ENCODE measurements at places on chromosomes 4 and X. TPM values are rescaled to one million over a fixed set of nuclear protein-coding genes. Genes with fewer than 3 reads are reported as not detected.

- no peak for DNase-seq
Measured at GRCh38 chr4:180999217-180999616, 1244.0 kb upstream of the TENM3 start.

GRCh38 chrX:136321532-136321931 lies 20.8 kb downstream of the ADGRG4 start:
- DNase-seq: no peak

DNA sequence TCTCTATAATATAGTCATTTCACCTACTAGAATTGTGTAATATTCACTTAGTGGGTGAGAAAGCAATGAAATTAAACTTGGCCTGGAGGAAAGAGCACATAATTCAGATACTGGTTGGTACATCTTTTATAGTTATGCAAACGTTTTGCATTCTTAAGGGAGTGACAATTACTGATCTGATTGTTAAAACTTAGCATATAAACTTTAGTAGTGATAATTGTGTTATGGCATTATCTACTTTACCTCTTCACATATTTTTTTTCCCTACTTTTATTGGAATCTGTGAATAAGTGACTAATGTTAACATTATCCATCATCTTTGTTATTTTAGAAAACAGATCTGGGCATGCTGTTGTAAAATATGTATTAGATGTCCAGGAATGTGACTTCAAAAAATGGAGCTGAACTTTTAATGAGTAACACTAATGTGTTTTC lies 217.4 kb upstream of the GIMD1 start:
- no peak for DNase-seq

DNA sequence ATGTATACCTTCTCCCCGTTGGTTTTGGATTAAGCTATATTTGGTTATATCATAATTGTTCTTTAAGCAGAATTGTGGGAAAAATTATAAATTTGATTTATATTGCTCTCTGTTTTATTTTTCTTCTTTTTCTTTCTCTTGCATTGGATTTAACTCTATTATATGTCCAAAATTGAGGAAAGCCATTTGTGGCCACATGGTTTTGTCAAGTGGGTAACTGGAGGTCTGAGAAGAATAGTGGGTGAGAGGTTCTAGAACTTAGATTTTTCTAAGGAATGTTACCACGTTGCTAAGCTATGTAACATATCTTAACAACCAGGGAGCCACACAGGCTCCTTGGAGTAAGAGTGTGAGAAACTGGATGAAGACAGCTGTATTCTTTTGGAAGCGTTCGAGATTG lies at the start of gene C4orf17:
TSS of gene C4orf17 (plus strand) at position 301 of the 400 bp plus-strand sequence. CDS start 2,061 bp downstream, outside the sequence.
- DNase-seq: no peak

DNA sequence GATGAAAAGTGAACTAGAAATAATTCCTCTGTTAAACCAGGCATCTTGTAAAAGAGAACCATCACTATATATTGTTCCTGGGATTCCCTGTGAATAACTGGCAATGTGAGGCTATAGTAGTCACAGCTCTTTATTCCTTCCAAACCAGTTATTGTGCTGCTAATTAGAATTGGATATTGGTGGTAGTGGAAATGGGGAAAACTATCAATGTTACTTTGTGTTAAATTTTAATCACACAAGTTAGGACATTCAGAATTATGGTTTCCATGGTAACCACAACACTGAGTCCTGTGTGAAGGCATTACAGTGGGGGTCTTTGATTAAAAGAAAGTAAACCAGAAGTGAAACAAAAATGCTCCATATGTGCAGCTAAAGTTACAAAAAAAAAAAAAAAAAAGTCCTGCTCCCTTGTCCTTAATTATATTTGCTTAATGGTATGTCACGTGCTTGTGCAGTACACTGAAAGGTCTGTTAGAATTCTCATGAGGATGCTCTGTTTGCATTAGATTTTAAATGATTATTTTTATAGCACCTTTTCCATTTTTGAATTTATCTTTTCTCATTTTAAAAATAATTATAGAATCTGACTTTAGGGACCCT lies 200.4 kb downstream of the ADGRL3 start:
- DNase-seq: no peak

- DNase-seq: no peak
Measured at GRCh38 chr4:114636192-114636935, 37.8 kb downstream of the UGT8 start.

GRCh38 chrX:11210415-11210801 lies 82.8 kb upstream of the AMELX start:
- no peak for DNase-seq

PCDH18 gene
- 69.3 TPM for total RNA-seq

GPRIN3 gene
- total RNA-seq: not detected

TREX2 gene
- total RNA-seq: 2.5 TPM

Data from osteocyte (in vitro differentiated cells).